GM04503 (cell line): ENCODE measurements at places on chromosomes 6 and 20.

DNA sequence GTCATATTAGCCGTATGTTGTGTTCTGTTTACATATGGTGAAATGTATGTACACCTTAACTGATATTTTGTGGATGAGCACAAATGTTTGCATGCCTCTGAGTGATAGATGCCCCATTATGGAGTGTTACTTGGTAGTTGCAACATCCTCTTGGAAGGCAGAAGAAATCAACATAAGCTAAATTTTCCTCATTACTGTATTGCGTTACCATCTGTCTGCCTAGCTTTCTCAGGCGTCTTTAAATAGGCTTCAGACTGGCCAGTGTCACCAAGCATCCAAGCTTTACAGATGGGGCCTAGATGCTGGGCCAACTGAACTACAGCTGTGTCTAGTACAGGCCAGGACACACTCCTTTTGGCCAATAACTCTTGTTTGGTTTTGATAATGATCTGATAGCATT, 250.6 kb downstream of the SAMD5 start:
- peak; percentile 21 for DNase-seq

- no peak for DNase-seq
Measured at GRCh38 chr6:120622127-120622631, 712.1 kb downstream of the TBC1D32 start.

- no peak for DNase-seq
Measured at GRCh38 chr20:38735172-38735571, 10.9 kb downstream of the SLC32A1 start.

DNA sequence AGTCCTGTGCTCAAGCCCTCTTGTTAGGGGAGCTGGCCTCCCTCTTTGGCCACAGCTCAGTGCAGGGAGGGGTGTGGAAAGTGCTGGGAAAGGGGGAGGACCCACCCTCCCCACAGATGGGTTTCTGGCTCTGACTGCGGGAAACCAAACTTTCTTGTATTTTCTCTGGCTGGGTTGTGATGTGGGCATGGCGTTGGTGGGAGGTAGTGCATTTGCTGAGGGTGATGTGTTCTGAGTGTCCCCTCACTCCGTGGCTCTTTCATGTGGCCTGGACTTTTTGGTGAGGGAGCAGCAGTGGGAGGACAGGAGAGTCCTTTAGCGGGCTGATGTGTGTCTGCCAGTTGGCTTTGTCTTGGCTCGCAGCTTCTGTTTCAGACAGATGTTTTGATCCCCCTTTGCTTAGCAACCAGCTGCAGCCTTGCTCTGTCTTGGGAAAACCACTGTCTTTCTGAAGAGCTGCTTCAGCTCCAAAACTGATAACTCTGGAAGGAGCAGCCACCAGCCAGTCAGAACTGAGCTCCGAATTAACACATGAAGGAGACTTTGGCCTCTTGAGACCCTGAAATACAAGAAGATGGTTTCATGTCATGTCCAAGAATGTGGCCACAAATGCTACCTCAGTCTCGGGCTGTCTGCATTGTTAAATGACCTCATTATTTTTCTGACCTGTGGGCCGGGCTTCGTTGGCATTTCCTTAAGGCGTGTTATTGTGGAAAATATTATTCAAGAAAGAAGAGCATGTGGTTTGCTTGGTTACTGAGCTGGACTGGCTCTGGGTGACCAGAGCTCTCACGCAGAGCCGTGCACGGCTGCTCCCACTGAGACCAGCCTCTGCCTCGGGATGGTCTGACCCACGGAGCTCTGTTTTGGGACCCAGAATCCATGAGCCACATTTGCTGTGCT, 21.5 kb downstream of the SYNJ2 start:
- peak; percentile 94 for DNase-seq

DNA sequence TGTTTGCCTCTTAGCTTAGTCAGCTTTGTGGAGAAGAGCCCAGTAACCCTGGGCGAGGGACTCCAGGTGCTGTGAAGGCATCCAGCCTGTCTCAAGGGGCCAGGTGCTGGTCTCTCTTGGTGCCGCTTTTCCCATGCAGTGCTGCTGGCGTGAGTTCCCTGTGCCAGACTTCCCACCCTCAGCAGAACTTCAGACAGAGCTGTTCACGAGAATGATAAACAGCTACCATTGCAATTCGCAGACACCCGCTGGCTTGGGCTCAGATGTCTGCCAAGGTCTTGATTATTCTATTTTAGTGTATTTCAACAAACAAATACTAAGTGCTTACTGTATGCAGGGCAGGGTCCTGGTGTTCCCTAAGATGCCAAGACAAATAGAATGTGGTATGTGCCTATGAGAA, 57.7 kb downstream of the RNF217 start:
- no peak for DNase-seq

GRCh38 chr6:144330017-144330987, 45.2 kb downstream of the UTRN start:
- DNase-seq = no peak

DNA sequence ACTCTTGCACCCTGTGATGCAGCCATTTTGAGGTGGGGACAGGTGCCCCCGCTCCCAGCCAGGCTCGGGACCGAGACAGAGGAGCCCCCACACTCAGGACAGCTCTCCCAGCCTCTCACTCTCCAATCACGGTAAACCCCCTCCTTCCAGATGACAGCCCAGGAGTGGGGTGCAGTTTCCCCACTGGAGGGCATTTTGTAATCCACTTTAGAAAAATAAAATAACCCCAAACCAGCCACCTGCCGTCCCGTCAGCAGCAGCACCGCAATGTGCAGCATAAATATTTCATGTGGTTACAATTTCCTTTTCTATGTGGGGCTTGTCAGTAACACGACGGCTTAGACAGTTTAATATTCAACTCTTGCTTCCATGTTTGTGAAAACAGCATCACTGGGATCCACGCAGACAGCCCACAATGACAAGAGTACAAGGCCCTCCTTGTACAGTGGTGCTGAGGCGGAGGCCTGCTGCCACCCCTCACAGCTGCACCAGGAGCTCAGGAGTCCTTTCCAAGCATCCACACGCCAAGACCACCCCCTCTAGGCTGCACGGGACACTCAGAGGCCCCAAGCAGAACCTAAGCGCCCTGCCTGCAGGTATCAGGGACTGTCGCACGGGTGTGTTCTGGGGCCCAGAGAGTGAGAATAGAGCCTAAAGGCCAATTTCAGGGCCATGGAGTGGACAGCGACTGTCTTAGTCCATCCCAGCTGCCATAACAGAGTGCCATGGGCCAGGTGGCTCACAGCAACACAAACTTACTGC, 116.7 kb downstream of the JPH2 start:
- DNase-seq = no peak

DNA sequence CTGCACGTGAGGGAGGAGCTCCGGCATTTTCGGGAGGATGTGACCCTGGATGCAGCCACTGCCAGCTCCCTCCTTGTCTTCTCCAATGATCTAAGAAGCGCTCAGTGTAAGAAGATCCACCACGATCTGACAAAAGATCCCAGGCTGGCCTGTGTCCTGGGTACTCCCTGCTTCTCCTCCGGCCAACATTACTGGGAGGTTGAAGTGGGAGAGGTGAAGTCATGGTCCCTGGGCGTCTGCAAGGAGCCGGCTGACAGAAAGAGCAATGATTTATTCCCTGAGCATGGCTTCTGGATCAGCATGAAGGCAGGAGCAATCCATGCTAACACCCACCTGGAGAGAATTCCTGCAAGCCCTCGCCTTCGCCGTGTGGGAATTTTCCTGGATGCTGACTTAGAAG, 2.8 kb downstream of the RFPL4B start:
- DNase-seq = no peak

DNA sequence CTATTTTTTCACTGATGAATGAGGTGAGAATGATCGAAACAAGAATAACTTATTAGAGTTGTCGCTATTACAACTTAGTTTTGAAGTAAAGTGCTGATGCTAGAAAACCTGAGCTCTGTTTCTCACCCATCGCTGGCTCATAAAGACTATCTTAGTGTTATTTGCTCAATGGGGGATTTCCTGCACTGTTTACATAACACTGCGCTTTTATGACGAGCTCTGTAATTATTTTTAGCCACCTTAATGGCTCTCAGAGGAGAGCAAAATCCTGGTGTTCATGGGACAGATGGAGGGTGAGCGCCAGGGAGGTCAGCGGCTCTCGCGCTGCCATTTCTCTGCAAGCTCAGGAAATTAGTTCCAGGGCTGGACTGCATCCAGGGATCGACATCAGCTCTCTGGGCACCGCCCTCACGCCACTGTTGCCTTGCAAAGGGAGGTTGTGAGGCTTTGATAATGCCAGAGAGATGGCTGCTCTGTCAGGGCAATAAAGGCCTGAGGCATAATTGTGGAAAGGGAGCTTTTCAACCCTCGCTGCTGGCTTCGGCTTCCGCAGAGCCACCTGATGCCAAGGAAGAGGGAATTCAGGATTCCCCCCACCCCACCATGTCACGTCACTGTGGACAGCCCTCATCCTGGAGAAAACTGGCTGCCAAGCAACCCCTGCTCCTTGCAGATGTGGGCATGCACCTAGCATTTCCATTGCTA, 72.0 kb downstream of the DACT2 start:
- DNase-seq = no peak

GRCh38 chr6:25137480-25137879, 141.7 kb upstream of the CARMIL1 start:
- no peak for DNase-seq

GRCh38 chr6:142953373-142954273, 8.6 kb upstream of the HIVEP2 start:
- DNase-seq = no peak

- DNase-seq = no peak
Measured at GRCh38 chr20:39225978-39226377, 263.8 kb downstream of the DHX35 start.

DNA sequence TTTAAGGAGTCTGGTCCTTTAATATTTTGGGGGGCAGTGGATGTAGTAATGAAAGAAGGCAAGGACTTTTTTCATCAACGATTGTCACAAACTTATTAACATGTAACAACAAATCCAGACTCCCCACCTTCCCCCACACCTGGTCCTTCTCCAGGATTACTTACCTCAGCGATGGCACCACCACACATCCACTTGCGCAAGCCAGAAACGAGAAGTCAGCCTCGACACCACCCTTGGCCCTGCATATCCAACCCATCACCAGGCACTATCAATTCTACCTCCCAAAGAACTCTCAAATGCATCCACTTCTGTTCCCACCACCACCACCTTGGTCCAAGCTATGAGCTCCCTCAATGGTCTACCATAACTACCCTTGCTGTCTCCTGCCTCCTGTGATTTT, 6.6 kb downstream of the EZR start:
- DNase-seq = no peak

- DNase-seq = no peak
Measured at GRCh38 chr6:33828764-33829731, 25.2 kb upstream of the MLN start.

- DNase-seq = no peak
Measured at GRCh38 chr6:152334555-152334954, 302.6 kb downstream of the SYNE1 start.

GRCh38 chr6:147209762-147210449, 5.7 kb downstream of the STXBP5 start:
- no peak for DNase-seq

DNA sequence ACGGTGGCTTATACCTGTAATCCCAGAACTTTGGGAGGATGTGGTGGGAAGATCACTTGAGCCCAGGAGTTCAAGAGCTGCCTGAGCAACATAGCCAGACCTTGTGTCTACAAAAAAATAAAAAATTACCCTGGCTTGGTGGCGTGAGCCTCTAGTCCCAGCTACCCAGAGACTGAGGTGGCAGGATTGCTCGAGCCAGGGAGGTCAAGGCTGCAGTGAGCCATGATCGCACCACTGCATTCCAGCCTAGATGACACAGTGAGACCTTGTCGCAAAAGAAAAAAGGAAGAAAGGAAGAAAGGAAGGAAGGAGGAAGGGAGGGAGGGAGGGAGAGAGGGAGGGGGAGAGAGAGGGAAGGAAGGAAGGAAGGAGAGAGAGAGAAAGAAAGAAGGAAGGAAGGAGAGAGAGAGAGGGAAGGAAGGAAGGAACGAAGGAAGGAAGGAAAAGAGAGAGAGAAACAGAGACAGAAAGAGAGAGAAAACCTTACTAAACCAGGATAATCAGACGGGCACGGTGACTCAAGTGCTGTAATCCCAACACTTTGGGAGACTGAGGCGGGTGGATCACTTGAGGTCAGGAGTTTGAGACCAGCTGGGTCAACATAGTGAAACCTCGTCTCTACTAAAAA, 10.9 kb upstream of the PNRC1 start:
- no peak for DNase-seq

GRCh38 chr6:136076496-136076895, 173.6 kb downstream of the MTFR2 start:
- peak; percentile 51 for DNase-seq

- no peak for DNase-seq
Measured at GRCh38 chr6:139343052-139343750, 31.2 kb downstream of the CITED2 start.

- DNase-seq = no peak
Measured at GRCh38 chr6:474453-475185, 83.1 kb downstream of the IRF4 start.

GRCh38 chr6:6908121-6908520, 199.6 kb upstream of the RREB1 start:
- DNase-seq = no peak

DNA sequence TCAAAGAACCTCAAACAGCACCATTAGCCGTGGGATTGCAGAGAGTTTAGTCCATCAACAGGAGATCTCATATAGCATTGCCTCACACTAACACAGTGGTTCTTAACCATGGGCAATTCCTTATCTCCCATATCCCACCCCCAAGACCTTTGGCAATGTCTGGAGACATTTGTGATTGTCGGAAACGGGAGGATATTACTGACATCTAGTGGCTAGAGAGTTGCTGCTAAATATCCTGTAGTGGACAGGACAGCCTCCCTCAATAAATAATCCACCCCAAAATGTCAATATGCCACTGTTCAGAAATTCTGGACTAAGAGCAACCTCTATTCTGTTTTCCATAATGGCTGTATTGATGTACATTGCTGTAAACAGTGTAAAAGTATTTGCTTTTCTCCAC, 210.1 kb upstream of the CCN2 start:
- DNase-seq = peak; percentile 31

GRCh38 chr6:107075951-107076381, 39.3 kb downstream of the BEND3 start:
- peak; percentile 36 for DNase-seq

DNA sequence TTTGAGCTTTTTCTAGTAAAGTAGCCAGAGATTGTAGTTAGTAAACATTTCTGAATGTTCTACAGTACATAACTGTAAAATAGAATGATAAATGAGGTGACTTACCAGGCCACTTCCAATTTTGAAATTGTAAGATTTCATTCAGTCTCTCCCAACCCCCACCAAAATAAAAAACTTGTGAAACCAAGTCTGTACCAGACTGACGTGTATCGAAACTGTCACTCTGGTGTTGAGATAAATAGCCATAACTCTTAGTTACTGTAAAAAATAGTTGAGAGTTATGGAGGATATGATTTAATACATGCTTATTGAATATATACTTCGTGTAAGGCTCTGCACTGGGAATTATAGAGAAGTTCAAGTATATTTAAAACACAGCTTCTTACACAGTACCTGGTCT, 455.7 kb downstream of the PLCB1 start:
- DNase-seq = no peak

DNA sequence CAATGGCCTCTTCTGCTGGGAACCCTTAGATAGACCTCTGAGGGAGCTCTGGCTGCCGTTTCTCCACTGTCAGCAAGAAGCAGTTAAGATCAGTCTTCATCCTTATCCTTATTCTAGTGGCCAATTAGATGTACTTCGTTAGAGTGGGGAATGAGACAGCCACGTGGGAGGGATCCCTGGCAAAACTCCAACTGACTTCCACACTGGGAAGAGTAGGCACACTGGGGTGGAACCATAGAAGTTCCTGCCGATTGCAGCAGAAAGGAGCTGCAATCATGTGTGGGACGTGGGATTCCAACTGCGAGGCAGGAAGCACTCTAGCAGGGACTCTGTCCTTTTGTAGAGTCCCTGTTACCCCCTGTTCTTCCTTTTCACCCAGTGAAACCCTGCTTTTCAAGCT, 226.3 kb upstream of the RGS17 start:
- no peak for DNase-seq
